Eye (tissue), 1 donor: ENCODE measurements at places on chromosomes 2 and 18.

GRCh38 chr2:1278125-1278524 is 135.1 kb upstream of the TPO start:
- DNase-seq, result no peak

DNA sequence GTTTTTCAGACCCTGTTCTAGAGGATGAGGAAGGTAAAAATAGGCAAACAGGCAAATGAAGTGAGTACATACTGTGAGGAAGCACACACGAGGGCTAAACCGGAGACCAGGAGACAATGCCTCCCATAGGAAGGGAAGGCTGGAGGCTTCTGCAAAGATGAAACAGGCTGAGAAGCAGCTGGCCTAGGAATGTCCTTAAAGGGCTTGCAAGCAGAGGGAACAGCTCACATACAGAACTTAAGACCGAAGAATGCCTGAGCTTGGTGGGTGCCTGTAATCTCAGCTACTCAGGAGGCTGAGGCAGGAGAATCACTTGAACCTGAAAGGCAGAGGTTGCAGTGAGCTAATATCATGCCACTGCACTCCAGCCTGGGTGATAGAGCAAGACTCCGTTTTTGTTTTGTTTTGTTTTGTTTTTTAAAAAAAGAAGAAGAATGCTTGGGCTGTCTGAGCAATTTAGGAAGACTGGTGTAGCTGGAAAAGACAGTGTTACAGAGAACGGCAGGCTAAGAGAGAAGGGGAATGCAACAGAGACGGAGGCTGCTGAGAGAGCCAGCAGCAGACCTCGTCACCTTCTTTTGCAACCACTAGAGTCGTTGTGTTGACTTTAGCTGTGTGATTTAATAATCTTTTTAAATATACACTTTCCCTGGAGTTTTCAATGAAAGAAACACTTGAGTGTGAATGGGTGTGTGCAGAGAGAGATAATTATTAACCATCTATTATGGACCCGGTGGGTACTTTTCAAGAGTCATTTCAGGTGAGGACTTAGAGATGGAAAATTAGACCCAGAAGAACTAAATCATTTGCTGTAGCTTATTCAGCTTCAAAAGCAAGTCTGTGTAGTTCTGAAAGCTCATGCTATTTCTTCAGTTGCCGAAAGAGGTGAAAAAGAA is 232.8 kb downstream of the GALR1 start:
- DNase-seq, result no peak

DNA sequence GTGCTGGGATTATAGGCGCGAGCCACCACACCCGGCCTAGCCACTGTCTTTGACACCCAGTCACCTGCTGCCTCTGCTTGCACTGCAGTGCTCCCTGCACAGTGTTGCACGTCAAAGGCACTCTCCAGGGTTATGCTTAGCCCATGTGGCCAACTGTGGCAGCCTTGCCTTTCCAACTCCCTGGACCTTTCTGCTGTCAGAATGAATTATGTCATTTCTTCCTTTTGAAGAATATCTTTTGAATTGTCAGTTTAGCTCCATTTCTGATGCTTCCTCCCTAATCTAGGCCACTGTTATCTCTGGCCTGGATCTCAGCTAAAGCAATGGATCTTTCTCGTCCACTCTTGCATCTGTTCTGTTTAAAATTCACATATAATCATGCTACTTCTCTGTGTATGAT is 29.3 kb upstream of the LRRTM1 start:
- peak; percentile 70 for DNase-seq

DNA sequence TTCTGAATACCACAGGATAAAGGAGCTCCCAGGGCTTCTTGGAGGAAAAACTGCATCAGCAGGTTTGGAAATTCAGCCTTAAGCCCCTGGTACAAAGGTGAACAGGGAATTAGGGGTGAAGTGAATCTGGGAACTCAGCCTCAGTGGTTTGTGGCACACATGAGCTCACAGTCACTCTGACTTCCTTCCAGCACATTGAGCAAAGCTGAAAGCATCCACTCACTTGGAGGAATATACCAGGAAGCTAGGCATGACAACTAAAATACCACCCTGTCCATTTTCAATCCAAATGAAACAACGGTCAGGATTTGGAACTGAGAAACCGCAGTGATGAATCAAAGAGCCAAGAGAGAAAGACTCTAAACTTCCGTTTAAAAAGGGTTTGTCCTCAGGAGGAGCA is 216.1 kb downstream of the ICOS start:
- DNase-seq, result peak; percentile 73

- DNase-seq, result no peak
Measured at GRCh38 chr2:128284841-128285240, 33.8 kb downstream of the HS6ST1 start.

GRCh38 chr2:75162897-75163296 is 36.4 kb downstream of the TACR1 start:
- DNase-seq, result no peak

- DNase-seq, result no peak
Measured at GRCh38 chr2:175804122-175804521, 197.9 kb downstream of the LNPK start.

DNA sequence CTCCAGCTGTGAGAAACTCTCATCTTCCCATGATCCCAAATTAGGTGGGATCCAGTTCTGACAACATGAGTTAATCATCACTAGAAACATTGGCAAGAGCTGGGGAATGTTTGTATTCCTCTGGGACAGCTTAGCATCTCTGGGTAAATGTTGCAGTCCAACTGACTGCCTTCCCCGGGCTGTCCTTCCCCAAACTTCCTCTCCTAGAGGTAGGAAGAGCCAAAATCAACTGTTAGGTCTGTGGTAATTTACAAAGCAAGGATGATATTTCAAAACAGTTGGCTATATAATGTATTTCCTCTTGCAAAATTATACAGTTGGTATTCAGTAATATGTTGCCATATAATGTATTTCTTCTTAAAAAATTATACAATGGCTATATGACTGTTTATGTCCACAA is 148.5 kb downstream of the MGAT5 start:
- DNase-seq, result peak; percentile 26

DNA sequence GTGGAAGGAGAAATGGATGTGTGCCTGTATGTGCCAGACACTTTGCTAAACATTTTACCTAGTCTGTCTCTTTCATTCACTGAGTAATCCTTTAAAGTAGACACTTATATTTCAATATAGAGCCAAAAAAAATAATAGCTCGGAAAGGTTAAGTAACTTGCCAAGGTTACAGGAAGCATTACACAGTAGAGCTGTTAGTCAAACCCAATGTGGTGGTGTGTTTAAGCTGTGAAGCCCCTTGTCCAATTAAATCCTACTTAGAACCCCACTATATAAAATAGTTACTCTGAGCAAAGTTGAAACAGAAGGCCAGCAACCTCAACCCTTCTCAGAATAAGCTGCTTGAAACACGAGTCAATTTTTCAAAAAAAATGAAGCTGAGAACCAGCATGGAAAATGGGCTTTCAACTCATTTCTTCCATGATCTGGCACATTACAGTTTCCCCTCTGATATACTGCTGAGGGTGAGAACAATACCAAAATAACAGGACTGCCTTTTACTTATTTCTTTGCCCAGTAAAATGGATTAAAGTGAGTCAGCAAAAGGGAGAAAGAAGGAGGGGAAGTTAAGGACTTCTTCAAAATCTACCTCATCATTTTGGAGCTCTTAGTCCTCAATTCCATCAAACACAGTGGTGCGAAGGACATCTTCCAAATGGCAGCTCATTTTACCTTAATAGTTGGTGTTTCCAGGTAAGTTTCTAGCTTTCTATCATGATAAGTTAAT is 7.9 kb downstream of the RDH14 start:
- DNase-seq, result no peak

DNA sequence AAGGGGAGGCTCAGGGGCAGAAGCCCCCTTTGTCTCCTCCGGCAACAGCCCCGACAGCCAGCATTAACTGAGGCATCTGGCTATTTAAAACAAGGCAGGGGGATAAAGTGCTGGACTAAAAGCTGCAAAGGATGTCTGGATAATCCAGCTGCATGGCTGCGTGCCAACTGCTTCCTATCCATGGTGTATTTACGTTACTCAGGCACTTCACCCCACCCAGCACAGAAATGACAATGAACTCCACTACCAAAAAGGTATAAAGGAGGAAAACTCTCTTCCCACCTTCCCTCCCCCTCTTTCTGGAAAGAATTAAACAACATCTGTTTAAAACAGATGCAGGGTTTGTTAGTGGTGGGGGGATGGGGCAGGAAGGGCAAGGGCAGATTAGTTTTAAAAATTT is 82.5 kb downstream of the SPRED2 start:
- DNase-seq, result peak; percentile 81

GRCh38 chr2:100408104-100408503 is 9.4 kb downstream of the CHST10 start:
- DNase-seq, result no peak

- no peak for DNase-seq
Measured at GRCh38 chr2:217968023-217968422, 34.8 kb downstream of the TNS1 start.

DNA sequence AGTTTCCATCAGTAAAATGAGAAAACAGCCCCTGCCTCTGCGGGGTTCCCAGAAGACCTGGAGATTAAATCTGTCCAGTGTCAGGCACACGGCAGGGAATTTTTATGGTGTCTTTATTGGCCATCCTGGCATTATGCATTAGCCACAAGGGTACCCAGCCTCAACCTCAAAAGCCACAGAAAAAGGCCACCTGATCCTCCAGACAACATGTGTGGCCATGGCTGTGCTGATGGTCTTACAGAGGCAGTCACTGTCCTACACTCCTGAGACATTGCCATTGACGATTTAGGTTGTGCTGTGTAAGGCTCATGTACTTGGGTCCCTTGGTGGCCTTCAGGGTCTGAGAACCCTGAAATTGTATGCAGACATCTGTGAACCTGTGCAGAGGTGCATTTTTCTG is 115.6 kb downstream of the SMAD7 start:
- DNase-seq, result no peak
